ENCODE measurements at places on chromosomes 12 and 14.

DNA sequence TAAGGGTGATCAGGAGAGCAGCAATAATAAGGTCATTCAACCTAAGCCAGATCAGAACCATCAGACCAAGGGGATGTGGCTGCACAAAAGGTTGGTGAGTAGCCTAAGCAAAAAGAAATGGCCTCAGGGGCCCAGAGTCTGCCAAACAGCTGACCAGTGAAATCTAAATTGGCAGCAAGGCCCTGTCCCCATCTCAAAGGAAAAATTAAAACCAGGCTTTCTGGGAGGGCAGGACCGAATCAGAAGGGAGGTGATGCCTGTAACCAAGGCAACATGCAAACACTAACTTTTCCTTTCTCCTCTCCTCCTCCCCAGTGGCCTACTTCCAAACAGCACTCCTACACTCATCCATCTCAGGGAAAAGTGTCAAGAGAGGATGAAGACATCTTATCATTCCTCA lies 256.4 kb downstream of the NUAK1 start:
- no peak for DNase-seq

DNA sequence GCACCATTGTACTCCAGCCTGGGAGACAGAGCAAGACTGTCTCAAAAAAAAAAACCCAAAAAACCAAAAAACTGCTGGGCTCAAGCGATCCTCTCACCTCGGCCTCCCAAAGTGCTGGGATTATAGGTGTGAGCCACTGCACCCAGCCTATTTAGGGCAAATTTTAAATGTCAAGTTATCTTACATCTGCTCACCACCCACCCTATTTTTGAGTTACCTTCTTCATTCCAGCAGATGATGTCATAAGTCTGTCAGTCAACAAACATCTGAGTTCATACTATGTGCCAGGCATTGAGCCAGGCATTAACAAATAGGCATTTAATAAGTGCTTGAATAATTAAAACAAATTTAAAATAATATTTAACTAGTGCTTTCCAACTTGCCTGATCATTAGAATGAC lies 21.5 kb downstream of the BATF start:
- DNase-seq = no peak

GRCh38 chr14:51929166-51929565 lies 60.2 kb upstream of the RTRAF start:
- no peak for DNase-seq

- DNase-seq = no peak
These were observed 31.7 kb downstream of the UNC79 start for GRCh38 chr14:93462479-93462878.

DNA sequence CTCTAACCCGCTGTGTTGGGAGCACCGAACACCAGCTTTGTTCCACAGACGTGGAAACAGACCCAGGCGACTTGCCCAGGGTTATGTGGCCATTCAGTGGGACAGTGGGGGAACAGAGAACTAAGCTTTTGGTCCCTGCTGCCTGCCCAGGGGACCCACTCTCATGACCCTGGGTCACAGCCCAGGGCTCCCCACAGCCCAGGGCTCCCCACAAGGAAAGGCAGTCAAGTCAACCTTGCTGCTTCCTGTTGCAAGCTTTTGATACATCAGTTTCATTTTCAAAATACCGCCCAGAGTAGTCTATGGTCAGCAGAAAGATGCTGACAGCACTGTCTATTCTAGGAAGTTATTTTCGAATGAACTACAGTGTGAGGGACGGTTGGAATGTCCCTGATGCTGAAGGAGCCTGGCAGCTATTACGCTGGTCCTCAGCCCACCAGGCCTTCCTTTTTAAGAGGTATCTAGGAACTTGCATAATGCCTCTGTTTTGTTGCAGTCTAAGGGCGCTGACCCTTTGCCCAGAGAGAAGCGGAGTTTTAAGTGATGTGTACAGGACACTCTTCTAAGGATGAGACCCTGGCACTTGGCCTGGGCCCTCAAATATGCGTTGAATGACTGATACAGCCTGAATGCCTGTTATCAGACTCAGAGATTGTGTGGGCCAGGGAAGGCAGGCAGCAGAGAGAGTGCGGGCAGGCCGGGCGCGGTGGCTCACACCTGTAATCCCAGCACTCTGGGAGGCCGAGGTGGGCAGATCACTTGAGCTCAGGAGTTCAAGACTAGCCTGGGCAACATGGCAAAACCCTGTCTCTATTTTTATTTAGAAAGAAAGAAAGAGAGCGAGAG lies 12.6 kb upstream of the TTC7B start:
- peak; percentile 11 for DNase-seq

- no peak for DNase-seq
These were observed 25.0 kb upstream of the HSPB8 start for GRCh38 chr12:119153477-119154434.

DNA sequence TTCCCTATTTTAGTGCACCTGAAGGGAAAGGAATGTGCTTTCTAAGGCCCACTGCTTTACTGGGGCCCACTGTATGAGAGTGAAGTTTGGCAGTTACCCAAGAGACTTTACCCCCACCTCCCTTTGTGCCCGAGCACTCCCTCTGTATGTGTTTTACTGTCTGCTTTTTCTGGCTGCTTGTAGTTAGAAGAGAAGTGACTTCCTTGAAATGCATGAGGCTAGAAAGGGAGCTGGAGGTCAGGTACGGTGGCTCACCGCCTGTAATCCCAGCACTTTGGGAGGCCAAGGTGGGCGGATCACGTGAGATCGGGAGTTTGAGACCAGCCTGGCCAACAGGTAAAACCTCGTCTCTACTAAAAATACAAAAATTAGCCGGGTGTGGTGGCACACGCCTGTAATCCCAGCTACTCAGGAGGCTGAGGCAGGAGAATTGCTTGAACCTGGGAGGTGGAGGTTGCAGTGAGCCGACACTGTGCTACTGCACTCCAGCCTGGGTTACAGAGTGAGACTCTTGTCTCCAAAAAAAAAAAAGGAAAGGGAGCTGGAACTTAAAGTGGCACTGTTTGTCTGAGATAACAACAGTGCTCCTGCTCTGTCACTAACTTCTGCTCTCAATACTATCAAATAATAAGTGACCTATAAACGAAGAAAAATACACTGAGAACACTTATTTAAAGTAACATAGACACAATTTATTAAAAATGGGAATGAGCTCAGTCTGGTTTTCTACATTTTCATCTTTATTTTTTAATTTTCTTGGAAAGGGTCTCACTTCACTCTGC lies 5.8 kb downstream of the TRIP11 start:
- no peak for DNase-seq

- no peak for DNase-seq
These were observed 905 bp upstream of the CIPC start for GRCh38 chr14:77097006-77097699.

DNA sequence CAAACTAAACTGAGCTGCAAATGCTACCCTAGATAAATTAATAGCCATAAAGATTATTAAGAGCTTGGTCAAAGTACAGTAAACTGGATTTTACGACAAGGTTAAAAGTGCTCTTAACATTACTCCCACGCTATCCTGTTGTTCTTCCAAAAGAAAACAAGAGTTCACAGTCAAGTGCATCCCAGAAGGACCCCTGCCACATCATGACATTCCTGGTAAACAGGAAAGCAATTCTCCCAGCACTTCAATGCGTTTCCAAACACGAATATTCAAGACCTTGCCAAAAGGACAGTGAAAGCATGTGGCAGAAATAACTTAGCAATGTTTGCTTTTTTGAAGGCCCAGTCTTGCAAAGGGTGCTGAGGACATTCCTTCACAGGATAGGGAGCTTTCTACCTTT lies 11.2 kb downstream of the SPRING1 start:
- DNase-seq = no peak

GRCh38 chr12:14239935-14240872 lies 125.3 kb upstream of the ATF7IP start:
- DNase-seq = no peak

DNA sequence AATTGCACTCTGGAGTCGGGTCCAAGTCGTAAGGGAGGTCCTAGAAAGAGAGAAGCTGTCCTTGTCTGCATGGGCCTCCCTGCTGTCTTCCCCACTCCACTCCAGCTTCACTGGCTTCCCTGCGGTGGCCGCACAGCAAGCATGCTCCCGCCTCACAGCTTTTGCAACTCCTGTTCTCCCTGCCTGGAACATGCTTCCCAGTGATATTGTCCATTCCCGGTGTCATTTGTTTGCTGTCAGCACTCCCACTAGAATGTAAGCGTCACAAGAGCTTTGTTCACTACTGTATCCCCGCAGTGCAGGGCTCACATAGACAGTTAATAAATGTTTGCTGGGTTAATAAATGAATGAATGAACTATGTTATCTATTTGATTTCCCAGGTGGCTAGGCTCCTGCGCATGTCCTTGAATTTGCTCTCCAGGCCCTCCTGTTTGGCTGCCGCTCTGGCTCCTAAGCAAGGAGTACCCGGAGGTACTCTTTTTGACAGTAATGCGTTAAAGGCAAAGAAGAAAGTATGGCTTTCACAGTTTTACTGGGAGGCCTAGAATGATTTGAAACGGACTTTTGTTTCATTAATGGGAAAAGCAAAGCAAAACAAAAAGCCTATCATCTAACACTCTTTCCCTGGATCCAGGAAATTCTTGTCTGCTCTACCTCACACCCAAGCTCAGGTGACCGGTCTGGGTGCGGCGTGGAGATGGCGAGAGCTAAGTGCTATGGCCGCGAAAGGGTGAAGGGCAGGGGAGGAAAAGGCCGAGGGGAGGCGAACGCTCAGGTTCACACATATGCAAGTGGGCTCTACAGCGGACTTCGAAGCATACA lies 6.2 kb upstream of the SLC7A7 start:
- DNase-seq = no peak

DNA sequence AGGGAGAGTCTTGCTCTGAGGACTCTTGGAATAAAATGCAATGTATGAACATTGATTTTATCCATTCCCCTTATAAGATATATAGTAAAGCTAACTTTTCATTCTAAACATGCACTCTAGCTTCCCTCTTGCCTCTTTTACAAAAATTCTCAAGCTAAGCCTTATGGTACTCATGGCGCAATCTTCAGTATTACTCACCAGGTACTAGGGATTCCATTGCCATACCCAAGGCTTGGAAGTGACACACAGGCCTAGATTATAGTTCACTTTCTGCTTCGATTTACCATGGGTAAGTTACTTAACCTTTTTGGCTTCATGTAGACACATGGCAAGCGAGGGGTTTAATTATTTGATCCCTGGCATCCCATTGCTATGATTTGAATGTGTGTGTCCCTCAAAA lies 331.5 kb downstream of the LRIG3 start:
- no peak for DNase-seq
